ENCODE measurements at places on chromosomes 4 and X.

GRCh38 chr4:25769251-25769650 is 93.5 kb downstream of the SEL1L3 start:
- no peak for DNase-seq

- no peak for DNase-seq
These were observed 137.5 kb downstream of the RASL11B start for GRCh38 chr4:52999626-53000025.

GRCh38 chr4:80266902-80267380 is 477 bp downstream of the FGF5 start:
- DNase-seq, result no peak

DNA sequence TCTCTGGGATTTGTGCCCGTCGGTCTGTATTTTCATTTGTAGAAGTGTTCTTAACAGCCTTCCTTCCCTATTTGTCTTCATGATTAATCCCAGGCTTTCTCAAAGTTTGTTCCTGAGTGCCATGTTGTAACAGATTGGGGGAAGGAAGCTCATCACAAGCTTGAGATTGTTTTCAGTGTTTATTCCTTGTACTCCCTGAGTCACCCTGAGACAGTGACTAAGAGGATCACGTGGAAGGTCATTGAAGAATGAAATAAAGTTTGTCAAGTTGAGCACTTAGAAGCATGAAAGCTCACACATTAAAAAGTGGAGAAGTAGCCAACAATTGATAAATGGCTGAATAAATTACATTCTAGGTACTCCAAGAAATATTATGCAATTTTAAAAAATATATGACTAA is 153.5 kb upstream of the FAM241A start:
- no peak for DNase-seq

Data from T-cell (primary cell).